GDM1 (cell line): ENCODE measurements at places on chromosomes 13 and 19.

GRCh38 chr19:17289489-17289888, 7.8 kb downstream of the ANKLE1 start:
- no peak for DNase-seq

- DNase-seq: no peak
Measured at GRCh38 chr19:9981406-9982260, 28.7 kb downstream of the COL5A3 start.

DNA sequence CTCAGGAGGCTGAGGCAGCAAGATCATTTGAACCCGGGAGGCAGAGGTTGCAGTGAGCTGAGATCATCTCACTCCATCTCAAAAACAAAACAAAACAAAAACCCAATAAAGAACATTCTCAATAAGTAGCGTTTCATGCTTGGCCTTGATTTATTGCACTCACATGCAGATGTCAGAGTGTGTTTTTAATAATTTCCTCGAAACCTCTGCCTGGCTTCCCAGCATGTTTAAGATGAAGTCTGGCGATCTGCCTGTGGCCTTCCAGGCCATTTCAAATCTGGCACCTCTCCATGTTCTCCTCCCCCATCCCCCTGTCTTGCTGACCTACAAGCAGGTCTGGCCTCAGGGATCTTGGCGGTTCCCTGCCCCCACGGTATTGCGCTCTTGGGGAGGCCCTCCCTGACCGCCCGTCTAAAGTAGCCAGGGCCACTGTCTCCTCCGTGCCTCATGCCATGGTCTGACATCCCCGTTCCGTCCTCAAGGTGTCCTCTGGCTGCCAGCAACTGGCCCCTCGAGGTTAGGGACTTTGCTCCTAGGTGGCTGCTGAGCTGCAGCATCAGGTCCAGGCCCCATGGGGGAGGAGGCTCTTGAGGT, 1.6 kb downstream of the WDR88 start:
- no peak for DNase-seq

- DNase-seq: no peak
Measured at GRCh38 chr19:8143041-8143440, 6.4 kb downstream of the FBN3 start.

- no peak for DNase-seq
Measured at GRCh38 chr13:31774186-31774750, 34.9 kb downstream of the RXFP2 start.

DNA sequence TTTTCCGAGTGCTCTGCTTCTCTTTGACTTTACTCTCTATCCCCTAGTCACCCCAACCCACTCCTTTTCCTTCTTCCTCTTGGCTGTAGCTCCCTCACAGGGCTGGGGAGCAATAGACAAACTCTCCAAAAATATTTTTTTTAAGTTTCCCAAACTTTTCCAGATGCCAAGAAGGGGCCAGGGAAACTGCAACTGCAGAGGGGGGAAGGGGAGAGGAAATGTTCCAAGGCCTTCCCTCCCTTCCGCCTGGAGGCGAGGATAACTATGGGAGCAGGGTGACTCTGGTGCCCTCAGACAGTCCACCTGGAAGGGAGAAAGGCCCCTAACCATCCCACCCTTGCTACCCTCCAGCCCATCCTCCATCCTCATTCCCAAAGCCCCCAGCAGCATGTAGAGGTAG, 49.4 kb downstream of the LYL1 start:
- DNase-seq: no peak

DNA sequence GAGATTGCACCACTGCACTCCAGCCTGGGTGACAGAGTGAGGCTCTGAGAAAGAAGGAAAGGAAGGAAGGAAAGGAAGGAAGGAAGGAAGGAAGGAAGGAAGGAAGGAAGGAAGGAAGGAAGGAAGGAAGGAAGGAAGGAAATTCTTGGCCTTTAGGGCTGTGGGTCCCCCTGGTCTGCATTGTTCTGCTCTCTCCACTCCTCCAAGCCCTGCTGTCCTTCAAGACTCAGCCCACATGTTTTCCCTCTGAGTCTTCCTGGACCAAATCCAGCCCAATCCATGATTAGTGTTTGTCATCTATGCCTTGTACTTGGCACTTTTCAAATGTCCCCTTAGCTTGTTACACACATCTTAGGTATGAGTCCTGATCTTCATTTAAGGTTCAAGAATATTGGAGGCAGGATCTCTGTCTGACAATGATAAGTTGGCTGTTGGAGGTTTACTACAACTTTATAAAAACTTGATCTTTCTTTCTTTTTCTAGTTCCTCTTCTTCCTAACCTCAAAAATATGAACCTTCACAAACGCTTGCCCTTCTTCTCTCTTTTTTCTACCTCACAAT, 48.8 kb upstream of the INTS6 start:
- DNase-seq: no peak

DNA sequence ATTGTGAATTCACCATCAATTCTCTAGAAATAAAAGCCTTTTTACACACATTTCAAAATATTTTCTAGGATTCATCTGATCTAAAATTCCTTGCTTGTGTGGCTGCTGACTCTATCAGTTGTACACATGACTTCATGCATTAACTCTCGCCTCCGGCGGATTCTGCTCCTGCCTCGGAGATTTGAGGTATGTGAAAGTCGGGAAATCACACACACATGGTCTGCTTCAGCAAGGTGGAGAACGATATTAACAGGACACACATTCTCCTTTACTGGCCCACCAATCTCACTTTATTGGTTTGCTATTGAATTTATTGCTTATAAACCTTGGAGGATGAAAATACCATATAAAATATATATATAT, 855.7 kb downstream of the SLITRK5 start:
- no peak for DNase-seq

- no peak for DNase-seq
Measured at GRCh38 chr13:72552731-72553130, 174.7 kb downstream of the MZT1 start.

GRCh38 chr19:31546205-31546960, 197.1 kb upstream of the TSHZ3 start:
- DNase-seq: no peak

DNA sequence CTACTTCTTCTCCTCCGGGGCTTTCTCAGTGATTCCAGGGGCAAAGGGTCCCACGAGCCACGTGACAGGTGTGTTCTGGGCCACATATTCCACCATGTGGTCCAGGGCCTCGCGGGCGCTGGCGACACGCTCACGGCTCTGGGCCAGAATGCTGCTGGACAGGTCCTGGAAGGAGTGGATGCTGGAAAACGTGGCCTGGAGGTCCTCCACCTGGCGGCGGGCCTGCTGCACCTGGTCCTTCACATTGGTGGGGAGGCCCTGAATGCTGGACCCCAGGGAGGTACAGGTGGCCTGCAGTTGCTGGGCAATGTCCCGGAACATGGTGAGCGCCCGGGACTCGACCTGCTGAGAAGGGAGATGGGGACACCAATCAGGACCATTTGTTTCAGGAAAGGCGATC, 7.7 kb upstream of the TICAM1 start:
- no peak for DNase-seq

DNA sequence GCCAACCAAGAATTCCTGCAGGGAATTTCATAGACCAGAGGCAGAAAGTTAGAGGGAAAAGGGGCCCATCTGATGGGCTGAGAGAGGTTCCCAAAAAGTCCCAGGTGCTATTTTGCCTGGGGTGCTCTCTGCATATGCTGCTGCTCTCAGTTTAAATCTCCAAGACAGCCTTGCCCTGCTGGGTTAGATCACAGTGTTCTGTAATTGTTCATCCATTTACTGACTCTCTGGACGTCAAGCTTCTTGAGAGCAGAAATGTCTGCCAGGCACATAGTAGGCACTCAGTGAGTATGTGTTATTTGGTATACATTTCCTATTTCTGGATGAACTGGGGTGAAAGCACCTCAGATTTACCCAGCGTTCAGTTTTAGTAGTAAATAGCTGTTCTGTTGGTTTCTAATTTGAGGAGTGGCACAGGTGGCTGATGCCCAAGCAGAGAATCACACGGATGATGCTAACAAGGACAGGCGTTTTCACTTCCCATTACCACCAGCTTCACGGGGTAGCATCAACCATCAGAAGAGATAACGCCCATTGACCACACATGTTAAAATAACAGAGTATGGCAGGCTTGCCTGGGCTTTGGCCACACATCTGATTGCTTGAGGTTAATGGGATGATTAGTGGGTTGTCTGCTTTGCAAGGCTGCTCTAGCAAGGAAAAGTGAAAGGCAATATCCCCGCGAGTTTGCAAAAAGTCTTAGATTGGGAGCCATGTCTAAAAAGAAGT, 161.1 kb downstream of the SLC7A1 start:
- no peak for DNase-seq

- DNase-seq: no peak
Measured at GRCh38 chr19:7067716-7068115, 1.8 kb upstream of the ZNF557 start.

DNA sequence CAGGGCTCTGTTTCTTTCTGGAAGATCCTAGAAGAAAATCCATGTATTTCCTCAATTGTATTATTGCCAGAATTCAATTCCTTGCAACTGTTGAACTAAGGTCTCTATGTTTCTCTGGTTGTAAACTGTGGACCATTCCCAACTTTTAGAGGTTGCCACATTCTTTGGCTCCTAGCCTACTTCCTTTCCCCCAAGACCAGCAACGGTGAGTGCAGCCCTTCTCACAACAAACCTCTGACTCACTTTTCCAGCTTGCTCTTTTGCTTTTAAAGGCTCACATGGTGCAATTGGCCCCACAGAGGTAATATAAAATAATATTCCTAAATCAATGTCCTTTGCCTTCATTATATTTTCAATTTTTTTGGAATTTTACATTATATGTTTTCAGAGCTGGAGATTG, 371.3 kb downstream of the SLITRK5 start:
- no peak for DNase-seq

GRCh38 chr19:56838909-56839651, 1.4 kb downstream of the PEG3 start:
- no peak for DNase-seq

DNA sequence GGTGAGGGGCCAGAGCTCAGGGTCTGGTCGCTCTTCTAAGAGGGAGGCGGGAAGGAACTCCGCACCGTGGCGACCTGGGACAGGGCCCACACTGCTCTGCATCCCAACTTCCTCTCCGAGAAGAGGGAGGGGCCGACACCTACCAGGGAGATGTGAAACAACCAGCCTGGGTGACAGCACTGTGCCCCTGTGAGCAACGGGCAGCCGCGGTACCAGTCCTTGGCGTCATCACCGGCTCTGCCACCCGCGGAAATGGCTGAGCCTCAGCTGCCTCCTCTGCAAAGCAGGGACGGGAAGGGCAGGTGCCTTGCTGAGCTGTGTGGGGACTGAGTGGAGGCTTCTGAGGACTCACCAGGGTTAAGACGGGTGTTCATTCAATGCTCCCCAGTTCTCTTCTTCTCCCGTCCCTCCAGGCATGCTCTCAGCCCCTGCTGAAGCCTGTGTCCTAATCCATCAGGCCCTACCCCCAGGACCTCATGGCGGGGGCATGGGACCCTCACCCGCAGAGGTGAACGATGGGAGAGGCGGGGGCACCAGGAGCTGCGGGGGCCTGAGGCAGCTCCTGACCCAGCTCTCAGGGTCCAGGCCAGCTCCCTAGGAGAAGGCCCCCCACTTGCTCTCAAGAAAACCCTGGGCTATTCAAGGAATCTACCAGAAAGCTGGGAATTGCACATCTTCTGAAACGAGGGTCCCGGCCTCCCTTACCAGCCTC, 9.3 kb downstream of the ZNF787 start:
- no peak for DNase-seq

DNA sequence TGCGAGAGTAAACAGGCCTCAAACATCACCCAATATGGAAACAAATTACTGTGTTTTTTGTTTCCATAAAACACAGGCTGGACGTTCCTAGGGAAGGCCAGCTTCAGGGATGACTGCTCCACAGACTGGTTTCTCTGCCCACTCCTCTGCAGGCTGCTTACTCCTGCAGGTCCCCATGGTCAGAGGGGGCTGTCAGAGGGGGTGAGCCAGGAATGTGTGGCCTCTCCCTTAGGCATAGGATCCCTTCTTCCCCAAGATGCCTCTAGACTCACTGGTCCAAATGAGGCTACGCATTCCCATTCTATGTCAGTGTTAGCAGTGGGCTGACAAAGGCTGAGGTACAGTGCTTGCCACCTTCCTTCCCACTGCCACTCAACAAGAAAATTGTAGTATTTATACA, 229.8 kb downstream of the LHFPL6 start:
- no peak for DNase-seq

DNA sequence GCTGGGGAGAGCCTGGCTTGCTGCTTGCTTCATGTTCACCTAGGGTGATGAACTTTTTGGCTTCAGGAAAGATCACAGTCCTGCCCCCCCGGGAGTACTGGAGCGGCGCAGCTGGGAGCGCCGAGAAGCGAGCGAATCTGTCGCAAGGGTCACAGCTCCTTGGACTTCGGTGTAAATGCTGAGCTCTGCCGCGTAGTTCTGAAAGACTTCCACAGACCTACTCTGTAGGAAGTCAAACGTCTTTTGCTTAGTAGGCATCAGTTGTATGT, 2.7 kb downstream of the ING1 start:
- no peak for DNase-seq

DNA sequence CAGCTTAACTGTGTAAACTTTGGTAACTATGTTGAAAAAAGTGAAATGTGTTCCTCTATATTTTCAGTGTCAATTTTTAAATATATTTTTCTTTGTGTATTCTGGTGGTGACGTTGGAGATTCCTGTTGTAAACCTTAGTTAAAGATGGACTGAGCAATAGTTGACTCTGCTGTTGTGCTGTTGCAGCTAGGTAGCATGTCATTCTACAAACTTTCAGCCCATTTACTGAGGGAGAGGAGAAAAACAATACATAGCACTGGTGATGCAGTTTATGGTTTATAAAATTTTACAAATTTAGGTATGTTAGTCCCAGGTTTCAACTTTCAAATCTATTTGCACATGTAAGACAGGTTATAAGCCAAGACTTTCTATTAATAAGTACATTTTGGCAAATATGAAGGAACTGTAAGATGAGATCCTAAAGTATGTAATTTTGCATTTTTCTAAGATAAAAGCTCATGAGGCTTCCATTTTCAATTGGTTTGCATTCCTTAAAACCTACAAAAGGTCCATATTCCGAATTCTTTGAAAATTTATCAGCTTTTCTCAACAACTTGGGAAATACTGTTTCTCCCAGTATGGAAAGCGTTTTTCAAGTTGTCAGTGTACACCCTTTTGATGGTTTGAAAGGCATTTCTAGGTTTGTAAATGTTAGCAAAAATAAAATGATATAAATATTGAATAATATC, 1.5 kb downstream of the NDFIP2 start:
- no peak for DNase-seq

DNA sequence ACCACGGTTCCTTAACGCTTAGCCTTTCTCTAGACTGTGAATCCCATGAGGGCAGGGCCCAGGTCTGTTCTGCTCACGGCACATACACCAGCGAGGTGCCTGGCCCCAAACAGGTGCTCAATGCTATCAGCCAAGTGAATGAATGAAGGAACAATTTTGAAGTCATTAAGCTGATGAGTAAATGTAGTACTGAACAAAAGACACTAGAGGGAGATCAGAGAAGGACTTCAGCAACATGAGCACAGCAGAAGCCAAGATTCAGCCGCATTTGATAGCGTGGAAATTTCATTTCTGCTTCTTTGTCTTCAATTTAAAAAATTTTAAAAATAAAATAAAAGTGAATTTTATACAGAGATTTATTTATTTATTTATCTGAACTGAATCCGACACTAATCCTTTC, 20.1 kb upstream of the MYO16 start:
- no peak for DNase-seq
